ENCODE measurements at places on chromosomes 6 and 20.

DNA sequence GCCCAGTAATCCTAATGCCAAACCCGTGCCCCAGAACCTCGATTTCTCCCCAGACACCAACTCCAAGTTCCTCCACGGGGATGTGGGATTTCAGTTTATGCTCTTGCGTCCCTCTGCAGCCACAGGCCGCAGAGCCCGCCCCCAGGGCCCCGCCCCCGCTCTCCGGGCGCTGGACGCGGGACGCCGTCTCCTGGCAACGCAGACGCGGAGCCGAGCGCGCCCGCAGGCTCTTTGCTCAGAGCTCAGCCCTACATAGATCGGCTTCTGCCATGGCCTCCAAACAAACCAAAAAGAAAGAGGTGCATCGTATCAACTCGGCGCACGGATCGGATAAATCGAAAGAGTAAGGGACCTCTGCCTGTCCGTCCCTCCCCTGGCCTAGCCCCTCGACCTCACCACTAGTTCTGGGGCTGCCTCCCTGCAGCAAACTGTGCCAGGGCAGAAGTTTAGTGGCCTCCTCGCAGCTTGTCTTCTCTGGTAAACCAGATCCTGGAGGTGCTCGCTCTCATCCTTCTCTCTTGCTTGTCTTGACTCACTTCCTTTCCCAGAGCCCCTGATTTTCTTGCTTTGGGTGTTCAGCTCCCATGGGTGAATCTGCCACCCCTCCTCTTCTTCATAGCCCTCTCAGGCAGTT lies at the start of gene ADGB:
Gene ADGB, plus strand, starts transcription at position 201 of the 634 bp plus-strand sequence. Its CDS starts 69 bp downstream, at position 270.
- peak; percentile 49 for DNase-seq

DNA sequence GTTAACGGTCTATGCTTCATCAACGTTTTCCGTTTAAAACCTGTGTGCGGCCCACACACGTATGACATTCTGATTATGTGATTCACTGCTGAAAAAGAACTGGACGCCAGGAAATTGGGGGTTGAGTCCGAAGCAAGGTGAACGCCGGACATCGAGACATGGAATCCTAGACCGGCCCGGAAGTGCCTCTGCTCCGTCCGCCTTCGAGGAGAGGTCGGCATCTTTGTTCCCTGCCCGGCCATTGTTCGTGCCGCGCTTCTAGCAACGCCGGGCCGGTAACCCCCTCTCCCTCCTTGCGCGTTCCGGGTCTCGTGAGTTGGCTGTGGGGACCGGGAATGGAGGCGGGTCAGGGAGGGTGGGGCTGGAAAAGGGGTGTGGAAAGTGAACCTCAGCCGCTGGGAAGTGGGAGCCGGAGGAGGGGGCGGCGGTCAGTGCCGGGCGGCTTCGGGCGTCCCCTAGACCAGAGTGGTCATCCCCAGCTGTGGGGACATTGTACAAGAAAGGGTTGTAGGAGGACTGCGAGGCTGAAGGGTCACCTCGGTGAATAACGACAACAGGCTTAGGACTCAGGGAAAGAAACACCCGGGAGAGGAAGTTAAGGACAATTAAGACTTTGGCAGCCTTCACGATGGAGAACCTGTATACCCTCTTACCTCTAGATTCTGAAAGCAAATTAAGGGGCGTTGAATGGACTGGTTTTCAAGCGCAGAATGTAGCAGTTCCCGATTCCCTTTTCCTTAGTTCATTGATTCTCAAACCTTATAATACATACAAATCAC lies at the start of gene ZSCAN9:
Gene ZSCAN9, plus strand, starts transcription at position 220 of the 779 bp plus-strand sequence. CDS start 1,810 bp downstream, outside the sequence.
- DNase-seq: peak; percentile 80

DNA sequence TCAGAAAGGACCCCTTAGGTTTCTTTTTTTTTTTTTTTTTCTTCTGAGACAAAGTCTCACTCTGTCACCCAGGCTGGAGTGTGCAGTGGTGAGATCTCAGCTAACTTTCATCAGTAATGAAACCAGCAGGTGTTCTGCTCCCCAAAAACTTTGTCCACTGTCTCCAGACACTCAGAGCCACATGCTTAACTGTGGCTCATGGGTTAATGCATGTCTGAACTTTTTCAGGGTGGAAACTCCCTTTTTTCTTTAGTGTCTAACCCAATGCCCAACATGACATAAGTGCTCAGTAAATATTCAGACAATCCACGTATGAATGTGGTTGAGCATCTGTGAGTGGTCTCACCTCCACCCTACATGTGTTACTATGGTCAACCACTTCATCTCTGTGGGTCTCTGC lies 45.4 kb downstream of the MYB start:
- no peak for DNase-seq

- peak; percentile 77 for DNase-seq
Measured at GRCh38 chr6:26026833-26027490, 60.3 kb upstream of the HFE start.

GRCh38 chr20:46013829-46014516 lies 5.3 kb downstream of the MMP9 start:
- no peak for DNase-seq

DNA sequence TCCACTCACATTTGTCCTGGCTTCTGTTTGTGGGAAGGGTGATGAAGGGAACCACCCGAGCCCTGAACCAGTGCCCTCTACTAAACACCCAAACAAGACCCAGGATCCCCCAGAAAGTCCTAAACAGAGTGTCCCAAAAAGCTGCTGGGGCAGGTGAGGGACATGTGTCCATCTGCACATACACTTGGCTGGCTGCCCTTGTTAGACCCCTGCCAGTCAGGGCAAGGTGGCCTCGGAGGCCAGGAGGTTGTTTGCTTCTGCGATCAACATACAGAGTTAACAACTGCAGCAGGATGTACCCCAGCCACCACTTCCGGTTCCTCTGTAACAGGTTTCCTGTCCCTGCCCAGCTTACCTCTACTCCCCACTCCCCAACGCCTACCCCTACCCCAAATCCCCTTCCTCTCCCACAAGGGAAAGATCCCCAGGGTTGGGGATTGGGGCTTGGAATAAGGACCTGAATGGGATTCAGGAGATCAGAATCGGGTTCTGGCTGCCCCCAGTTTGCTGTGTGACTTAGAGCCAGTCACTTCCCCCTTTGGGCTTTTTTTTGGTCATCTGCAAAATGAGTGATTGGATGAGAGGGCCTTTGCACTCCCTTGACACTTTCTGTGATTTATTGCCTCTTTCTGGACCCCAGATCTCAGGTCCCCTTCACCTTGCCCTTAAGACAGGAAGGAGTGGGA lies 13.9 kb downstream of the DEF6 start:
- DNase-seq: no peak

GRCh38 chr6:48378884-48379407 lies 267.9 kb upstream of the PTCHD4 start:
- DNase-seq: no peak

- no peak for DNase-seq
Measured at GRCh38 chr20:6925744-6926278, 158.3 kb downstream of the BMP2 start.

DNA sequence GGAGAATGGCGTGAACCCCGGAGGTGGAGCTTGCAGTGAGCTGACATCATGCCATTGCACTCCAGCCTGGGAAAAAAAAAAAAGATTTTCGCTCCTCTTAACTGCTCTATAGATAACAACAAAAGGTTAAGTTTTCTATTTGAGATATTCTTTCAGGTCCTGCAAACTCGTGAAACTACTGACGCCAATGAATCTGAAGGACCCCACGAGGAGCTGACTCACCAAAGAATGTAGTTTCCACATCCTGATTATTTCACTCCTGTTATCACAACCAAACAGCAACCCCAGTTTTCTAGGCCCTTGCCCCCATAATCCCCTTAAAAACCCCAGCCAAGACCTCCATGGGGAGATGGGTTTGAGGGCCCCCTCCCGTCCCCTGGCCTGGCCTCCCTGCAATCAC lies 58.7 kb downstream of the OTOR start:
- peak; percentile 7 for DNase-seq

GRCh38 chr6:41647061-41647511 lies 8.8 kb downstream of the MDFI start:
- DNase-seq: no peak

DNA sequence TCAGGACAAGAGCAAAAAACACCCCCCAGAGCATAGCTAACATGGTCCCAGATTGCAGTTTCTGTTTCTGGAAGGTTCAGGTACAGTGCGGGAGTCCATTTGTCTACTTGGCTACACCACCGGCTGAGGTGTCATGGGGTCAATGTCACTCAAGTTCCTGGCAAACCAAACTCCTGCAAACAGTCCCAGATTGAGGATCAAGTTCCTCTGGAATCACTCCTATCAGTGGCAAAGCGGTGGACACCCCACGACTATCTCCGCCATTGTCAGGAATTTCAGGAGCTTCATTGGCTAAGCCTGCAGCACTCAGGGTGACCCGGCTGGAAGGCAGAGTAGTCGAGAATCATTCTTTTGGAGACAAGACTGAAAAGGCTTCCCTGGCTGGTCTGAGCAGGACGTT lies 41.8 kb downstream of the SLC22A1 start:
- no peak for DNase-seq

DNA sequence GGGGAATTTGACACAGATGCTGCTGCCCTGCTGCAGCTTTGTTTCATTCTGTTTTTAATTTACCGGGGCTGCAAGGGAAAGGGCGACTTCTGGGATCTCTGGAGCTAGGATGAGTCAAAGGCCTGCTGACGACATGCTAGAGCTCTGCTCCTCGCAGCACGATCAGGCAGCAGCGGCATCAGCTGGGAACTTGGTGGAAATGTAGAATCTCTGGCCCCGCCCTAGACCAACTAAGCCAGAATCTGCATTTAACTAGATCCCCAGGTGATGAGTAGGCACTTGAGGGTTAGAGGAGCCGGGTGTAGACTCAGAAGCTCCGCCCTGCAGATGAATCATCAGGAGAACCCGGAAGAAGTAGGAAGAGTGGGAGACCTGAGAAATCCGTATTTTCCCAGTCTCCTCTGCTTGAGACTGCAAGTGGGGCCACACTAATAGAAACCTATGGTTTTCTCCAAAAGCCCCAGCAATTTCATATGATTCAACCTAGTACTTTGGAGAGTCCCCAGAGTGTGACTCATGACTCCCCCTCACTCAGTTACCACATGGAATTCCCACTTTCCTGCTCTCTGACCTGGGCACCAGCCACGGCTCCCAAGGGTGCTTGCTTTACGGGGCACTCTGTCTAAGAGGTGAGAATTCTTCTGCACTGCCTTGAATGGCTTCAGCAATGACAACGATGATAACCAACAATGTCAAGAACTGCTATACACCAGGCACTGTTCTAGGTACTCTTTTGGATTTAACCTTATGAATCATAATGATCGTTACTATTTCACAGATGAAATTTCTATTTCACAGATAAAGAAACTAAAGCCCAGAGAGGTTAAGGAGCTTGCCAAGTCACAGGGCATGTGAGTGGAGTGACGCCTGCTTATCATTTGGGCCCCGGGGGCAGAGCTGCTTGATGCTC lies 18.1 kb downstream of the TUBB2B start:
- DNase-seq: peak; percentile 98

DNA sequence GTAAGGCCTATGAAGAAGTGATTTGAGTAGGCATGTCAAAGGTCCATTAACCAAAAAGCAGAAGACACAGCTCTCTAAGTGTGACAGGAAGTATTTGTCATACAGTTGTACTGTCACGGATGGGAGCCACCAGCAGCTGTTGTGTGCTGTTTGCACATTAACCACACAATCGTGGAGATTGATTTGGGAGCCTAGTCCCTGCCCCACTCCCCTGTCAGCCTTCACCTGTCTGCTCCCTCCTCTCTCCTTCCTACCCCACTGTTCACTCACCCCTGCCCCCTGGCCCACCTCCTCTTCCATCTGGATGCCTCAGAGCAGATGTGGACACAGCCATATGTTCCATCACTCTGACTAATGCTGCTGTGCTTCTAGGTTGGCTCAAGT lies 124.7 kb upstream of the SPACA1 start:
- DNase-seq: no peak

- no peak for DNase-seq
Measured at GRCh38 chr20:9928281-9928737, 89.4 kb upstream of the PAK5 start.

DNA sequence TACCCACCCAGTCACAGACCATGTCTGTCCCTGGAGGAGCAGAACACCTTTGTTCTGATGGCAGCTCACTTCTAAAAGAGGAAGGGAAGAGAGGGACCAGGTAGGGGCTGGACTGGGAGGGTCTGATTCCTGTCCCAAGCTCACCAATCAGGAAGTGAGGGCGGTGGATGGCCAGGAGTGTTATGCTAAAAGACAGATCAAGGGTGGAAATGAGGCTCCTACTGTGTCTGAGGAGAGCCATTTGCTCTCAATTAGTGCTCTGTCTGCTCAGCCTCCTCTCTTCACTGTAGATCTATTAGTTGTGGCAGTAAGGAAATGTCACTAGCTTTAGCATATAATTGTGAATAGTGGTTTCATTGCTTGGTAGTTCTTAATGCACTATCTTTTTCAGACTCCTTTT lies 72.5 kb downstream of the ARMC2 start:
- no peak for DNase-seq

GRCh38 chr20:3420211-3420707 lies 12.8 kb upstream of the DNAAF9 start:
- peak; percentile 13 for DNase-seq

- DNase-seq: no peak
Measured at GRCh38 chr6:80156221-80156620, 49.8 kb downstream of the BCKDHB start.

DNA sequence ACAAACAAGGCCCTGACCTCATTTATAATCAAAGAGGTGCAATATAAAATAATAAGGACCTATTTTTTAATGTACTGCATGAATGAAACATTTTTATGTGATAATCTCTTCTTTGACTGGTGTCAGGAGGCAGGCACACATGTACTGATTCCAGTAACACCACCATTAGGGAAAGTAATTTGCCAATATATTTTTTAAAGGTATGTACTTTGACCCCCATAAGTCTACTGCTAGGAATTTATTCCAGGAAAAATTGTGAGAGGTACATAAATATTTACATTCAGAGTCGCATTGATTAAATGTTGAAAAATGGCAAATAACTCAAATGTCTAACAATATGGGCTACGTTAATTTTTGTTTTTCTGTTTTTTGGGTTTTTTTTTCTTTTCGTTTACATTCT lies 325.4 kb upstream of the PRDM1 start:
- no peak for DNase-seq

DNA sequence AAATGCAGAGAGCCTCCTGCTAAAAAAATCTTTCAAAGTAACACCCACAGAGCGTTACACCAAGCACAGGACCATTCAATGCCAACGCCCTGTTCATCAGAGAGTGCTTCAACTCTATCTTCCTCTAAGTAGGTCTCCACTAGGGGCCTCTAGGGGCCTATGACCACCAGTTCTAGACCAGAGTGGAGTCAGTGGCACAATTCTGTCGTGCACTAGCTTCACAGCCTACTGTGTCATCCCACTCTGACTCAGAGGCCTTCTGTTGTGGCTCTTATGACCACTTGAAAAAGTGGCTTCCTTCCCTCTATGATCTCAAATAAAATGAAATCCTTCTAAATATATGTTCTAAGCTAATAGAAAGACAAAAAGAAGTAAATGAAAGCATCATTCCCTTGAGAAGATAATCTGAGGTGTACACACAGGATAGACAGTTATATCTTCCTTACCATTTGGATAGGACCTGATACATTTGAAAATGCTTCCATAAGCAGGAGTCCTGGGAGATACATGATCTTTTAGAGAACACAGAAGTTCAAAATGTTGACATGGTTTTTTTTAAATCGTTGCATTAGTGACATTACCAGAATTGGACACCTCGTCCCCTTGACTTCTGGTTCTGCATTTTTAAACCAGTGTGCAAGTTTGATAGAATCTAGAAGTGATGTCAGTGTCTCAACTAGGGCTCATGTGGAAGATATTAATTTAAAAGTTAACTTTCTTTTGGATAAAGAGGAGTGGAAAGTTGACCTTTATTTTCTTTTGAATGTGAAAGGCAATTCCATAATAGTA lies 151.9 kb downstream of the SH3BGRL2 start:
- DNase-seq: no peak
